ENCODE measurements at places on chromosomes 13 and 19.
A peak's percentile ranks its signal among the peaks of the same experiment; 100 is the strongest.

DNA sequence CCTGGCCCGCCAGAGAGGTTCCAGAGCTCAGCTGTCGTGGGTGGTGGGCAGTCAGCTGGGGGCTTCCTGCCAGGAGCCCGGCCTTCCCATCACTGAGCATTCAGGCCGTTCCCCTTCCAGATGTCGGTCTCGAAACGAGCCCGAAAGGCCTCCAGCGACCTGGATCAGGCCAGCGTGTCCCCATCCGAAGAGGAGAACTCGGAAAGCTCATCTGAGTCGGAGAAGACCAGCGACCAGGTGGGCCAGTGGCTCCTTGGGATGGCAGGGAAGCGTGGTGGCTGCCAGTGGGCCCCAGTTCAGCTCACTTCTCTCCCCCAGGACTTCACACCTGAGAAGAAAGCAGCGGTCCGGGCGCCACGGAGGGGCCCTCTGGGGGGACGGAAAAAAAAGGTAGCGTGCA lies 19.3 kb downstream of the HDGFL2 start:
- DNase-seq = no peak

DNA sequence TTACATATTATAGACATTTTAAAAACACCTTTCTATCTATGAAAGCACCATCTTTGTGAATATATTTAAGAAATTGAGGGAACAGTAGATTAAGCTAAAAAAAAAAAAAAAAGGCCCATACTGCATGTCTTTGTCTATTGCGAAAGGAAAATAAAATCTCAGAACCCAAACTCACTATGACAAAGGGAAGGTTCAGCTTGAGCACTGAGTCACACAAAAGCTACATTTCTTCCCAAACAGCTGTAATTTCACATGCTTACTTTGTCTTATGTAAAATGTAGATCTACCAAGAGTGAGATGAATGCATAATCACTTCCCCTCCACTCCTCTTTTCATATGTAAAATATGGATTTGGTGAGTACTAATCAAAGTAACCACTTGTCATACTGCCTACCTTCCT lies 640.1 kb upstream of the KLF12 start:
- no peak for DNase-seq

- no peak for DNase-seq
These were observed 4.6 kb downstream of the FBXL3 start for GRCh38 chr13:77022341-77022740.

DNA sequence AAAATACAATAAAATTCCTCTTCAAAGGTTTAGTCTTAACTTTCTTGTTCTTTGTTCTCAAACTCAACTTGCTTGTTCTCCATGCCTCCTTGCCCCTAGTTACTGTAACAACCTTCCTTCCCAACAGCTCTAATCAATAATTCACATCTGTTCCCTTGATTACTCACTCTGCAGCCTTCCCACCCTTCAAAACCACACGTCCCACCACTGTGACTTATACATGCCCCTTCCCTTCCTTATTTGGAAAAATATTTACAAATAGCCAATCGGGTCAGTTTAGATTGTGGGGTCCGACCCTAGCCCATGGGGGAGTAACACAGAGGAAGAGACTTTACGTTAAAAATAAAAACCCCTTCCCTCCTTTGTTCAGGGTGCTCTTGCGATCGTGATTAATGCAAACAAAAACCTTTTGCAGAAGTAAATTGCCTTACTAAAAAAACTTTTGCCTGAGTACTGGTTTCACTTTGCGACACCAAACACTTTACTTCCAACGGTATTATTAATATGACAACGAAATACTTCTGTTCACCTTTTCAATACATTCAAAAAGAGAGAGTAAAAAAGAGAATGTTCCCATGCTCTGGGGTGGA lies 512 bp upstream of the ZNF93 start:
- no peak for DNase-seq

GRCh38 chr13:33953203-33953602 lies 135.3 kb downstream of the RFC3 start:
- no peak for DNase-seq

DNA sequence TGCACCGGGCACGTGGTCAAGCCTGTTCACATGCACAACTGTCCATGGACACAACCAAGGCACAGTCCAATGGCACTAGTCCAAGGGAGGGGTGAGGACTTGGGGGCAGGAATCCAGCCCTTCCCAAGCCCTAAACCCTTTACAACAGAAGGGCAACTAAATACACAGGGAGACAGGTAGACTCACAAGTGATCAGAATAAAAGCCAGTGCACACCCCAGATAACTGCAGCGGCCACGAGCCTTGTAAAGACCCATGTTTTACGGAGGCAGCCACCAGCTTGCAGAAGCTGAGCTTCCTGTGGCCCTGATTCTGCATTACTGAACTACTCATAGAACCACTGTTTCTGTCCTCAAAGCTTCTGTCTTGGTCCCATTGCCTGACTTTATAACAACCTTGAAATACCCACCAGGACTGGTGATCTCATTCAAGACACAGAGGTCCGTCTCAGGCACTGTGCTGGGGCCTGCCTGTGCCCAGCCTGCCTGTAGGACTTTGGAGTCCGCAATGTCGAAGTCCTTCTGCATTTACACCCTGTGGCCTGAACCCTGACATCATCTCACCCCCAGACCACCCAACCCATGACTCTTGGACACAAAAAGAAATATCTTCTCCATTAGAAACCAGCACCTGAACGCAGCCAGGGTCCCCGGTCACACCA lies 181.2 kb downstream of the COL4A1 start:
- no peak for DNase-seq

DNA sequence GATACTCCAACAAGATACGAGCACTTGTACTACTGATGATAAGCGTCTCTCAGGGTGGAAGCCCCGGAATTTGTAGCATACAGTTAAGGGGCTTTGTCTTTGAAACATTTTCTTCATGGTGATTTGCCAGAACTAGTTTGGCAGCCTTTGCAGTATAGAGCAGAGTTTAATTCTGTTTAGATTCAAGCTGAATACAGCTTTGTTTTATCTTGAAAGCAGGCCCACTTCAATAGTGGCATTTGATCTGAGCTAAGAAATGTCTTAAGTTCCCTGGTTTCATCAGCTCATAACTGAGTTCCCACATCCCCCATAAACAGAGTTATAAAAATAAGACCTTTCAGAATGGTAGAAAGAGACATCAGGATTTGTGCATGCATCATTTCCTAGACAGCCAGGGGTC lies 125.9 kb downstream of the MIPEP start:
- DNase-seq = no peak

- peak; percentile 95 for DNase-seq
These were observed at the start of gene MED25 for GRCh38 chr19:49817964-49818648. Gene MED25 (plus strand): TSS chr19:49818289. CDS start chr19:49818342, 53 bp downstream.

GRCh38 chr13:107721125-107721869 lies 494.0 kb downstream of the LIG4 start:
- DNase-seq = no peak

GRCh38 chr13:95352486-95352885 lies 51.2 kb upstream of the ABCC4 start:
- DNase-seq = no peak

DNA sequence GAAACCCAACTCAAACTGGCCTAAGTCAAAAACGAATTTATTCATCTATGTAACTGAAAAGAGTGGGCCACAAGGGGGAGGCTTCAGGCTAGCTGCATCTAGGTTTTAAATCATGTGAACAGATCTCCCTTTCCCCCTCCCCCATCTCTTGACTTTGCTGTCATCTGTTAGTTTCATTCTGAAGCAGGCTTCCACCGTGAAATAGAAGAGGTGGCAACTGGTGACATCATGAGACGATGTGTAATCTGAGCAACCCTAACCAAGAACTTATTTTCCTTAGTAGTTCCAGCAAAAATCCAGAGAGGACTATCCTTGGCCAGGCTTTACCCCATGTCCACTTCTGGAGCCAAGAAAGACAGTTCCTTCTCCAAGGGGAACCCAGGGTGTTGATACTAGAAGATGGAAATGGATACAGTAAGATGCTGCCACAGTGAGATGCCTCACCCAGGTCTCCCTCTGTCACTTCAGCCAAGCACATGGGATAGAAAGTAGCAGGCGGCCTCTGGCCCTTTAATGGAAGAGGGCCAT lies 9.4 kb downstream of the SAMD4B start:
- no peak for DNase-seq

DNA sequence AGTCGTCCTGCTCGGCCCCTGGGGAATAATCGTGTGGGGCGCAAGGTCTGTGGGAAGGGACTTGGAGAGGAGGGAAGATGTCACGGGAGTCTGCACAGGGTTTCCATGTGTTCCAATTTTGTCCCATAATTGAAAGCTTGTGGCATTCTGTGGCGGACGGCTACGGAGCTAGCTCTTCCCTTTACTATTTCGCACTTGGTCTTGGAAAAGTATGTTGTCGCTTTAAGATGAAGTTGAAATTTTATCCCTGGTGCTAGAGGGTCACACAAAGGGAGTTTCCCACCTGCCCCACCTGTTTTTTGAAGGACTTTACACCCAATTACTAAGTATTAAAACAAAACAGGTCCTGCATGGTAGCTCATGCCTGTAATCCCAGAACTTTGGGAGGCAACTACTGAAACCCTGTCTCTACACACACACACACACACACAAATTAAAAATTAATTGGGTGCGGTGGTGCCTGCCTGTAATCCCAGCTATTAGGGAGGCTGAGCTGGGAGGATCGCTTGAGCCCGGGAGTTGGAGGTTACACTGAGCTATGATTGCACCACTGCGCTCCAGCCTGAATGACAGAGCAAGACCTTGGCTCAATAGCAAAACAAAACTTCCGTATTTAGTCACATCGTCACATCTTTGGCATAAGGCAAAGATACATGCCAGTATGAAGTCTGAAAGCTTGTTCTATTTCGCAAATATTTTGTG lies 967 bp upstream of the TPT1 start:
- DNase-seq = no peak

DNA sequence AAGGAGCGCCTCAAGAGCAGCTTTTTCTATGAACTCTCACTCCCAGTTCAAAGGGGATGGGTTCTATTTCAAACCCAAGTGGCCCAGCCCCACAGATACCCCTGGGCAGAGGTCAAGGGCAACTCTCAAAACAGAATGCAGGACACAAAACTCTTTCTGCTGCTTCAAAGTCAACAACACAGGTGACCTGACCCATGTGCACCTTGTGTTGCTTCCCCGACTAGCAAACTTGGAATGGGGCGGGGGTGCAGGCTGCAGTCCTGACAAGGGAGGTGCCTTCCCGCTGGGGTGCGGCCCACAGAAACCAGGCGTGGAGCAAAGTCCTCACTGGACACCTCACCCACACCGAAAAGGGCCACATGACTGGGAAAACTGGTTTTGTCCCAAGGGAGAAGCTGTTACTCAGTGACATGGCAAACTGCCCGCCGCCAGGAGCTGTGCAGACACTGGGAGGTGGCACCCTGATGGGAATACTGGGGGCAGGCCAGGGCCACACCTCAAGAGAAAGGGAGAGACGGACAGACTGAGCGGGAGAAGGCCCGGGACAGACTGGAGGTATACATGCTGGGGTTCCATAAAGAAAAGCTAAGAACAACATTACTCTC lies 17.4 kb downstream of the ZC3H4 start:
- no peak for DNase-seq

DNA sequence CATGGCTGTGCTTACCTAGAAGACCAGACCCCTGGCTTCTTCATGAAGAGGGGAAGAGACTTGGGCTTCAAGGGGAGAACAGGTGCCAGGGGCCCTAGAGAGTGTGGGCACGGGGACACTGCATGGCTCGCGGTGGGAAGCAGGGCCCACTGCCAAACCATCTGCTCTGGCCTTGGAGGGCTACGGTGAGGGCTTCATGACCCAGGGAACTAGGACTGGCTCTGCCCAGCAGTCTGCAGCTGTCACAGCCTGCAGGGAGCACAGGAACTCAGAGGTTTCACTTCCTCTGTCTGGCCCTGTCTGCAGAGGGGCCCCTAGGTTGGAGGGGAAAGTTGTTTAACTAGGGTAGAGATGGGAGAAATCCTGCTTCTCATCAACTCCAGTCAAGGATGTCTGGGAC lies 4.3 kb downstream of the ERCC1 start:
- no peak for DNase-seq

DNA sequence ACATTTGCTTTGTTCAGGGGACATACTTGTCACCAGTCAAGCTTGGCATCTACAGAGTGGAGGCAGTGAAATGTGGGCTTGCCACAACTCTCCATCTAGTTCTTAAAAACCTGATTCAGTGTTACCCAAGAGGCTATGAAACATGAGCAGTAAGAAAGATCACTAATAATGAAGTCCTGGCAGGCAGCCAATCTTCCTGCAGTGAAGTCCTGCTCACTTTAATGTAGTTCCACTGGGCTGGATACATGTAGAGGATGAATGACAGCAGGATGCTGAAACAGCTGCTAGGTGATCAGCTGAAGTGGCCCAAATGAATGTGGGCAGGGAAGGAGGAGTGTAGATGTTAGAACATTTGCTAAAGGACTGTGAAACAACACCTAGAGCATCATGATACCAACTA lies 1213.1 kb downstream of the OLFM4 start:
- DNase-seq = no peak

- DNase-seq = no peak
These were observed 110.1 kb downstream of the KCTD15 start for GRCh38 chr19:33906578-33907335.

DNA sequence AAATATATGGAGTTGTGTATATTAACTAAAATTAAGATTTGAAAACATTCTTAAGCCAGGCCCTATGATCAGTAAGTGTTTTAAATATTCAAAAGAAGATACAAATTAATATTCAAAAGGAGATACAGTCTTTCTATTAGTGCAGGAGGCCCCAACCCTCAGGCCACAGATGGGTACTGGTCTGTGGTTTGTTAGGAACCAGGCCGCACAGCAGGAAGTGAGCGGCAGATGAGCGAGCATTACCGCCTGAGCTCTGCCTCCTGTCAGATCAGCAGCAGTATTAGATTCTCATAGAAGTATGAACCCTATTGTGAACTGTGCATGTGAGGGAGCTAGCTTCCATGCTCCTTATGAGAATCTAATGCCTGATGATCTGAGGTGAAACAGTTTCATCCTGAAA lies 232.9 kb downstream of the FOXO1 start:
- peak; percentile 78 for DNase-seq

GRCh38 chr13:29730253-29730652 lies 120.2 kb downstream of the UBL3 start:
- DNase-seq = no peak

GRCh38 chr13:36518707-36519106 lies 86.4 kb downstream of the CCNA1 start:
- DNase-seq = no peak
